HS-27A (cell line): ENCODE measurements at places on chromosomes 3 and 15.

DNA sequence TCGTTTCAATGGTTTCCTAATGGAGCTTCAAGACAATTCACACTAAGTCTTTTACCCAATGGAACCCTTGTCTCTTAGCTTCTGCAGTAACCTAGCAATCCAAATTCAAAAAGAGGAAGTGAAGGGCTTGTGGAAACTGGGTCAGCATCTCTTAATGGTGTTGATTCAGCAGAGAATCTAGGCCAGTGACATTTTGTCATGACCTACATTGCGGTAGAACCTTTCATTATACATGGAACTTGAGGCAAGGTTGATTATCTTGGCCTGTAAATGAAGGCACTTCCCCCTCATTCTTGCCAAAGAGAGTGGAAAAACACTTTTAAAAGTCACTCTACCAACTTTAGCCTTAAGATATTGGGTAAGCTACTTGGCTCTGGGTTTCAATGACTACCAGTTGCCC is 42.8 kb downstream of the C2CD4B start:
- DNase-seq: no peak

DNA sequence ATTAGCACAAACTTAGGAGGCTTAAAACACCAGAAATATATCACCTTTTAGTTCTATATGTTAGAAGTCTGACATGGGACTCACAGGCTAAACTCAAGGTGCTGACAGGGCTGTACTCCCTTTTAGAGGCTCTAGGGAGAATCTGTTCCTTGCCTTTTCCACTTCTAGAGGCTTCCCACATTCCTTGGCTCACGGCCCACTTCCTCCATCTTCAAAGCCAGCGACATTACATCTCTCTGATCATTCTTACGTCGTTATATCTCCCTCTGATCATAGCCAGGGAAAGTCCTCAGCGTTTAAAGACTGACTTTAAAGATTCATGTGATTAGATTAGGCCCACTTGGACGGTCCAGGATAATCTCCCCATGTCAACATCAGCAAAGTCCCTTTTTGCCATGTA is 166.3 kb downstream of the GREM1 start:
- DNase-seq: no peak

DNA sequence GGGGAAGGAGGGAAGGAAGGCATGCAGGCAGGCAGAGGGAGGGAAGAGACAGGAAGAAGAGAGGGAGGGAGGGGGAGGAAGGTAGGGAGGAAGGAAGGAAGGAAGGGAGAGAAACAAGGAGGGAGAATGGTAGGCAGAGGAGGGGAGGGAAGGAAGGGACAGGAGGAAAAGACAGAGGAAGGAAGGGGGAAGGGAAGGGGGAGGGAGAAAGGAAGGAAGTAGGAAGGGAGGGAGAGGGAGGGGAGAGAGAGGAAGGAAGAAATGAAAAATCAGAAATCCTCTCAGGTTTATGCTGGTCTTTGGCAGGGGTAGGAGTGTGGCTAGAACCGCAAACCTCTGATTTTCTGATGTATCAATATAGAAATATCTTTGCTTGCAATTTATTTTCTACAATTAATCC is 4.2 kb downstream of the PRTG start:
- no peak for DNase-seq

DNA sequence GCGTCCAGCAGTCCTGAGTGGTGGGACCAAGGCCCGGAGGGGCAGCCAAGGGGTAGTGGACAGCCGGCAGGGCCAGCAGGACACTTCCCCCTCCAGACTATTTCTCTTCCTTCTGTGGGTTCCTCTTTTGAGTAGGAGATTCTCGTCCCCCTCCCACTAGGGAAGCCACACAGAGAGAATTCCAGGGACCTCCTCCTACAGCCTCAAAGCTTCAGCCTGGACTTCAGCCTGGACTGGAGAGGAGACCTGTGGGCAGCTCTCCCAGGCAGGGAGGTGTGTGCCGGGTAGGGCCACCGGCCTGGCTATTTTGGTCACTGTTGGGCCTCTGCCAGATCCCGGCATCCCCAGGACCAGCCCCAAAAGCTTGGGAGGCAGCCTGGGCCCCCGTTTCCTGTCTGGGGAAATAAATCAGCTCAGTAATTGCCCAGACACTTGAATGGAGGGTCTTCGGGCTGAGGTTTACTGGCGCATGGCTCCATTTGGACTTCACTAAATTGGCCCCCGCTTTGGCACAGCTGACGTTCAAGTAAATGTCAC is 1.3 kb downstream of the SLC6A6 start:
- no peak for DNase-seq

DNA sequence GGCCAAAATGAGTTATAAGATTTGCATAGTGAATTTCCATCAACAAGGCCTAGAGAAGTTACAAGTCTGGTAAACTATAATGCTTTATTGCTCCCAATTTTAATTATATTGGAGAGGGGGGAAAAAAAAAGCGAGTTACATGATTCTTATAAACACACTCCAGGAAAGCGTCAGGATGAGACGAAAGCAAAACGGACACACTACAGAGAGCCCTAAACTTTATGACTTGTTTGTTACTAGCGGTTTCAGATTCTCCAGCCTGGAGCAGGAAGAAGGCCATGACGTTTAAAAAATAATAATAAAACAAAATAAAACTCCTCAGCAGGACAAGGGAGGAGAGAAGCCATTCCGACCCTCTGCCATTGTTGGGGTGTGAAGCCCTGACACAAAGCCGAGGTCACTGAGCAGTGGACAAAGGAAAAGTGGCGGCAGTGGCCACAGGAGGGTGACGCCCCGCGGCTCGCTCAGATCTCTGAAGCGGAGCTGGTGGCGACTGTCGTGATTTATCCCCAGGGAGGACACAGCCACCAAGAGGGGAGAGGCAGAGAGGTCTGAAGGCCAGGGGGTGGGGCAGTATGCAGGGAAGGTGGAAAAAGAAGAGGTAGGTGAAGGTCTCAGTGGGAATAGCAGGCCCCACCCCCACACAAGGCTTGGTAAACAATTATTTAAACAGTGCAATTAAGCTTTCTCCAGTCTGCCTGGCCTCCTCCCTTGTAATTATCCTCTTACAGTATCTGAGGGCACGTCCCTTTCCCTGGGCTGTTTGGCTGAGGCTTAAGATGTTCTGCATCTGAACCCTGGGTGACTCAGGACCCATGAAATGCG is 45.3 kb downstream of the ADAMTS9 start:
- DNase-seq: no peak

- DNase-seq: no peak
These were observed 129.9 kb downstream of the ATP10A start for GRCh38 chr15:25733036-25733855.

DNA sequence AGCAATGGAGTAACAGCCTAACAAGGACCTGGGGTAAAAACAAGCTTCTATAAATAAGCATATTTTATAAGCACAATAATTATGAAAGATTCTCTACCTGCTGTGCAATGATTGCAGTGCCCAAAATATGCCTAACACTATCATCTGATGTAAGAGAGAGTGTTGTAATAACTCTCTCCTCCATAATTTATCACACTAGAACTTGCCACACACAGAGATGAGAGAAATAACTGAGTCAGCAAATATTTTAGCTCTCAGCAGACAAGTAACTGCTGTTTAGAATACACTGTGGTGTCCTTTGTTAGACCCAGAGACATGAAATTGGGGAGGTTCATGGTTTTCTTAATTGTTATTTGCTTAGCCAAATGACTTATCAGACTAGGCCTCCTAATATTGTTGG is 105.3 kb upstream of the ACP3 start:
- DNase-seq: no peak

GRCh38 chr3:67550541-67550940 is 103.9 kb downstream of the SUCLG2 start:
- DNase-seq: no peak

- no peak for DNase-seq
These were observed 233.2 kb downstream of the FGF12 start for GRCh38 chr3:192494174-192494573.

DNA sequence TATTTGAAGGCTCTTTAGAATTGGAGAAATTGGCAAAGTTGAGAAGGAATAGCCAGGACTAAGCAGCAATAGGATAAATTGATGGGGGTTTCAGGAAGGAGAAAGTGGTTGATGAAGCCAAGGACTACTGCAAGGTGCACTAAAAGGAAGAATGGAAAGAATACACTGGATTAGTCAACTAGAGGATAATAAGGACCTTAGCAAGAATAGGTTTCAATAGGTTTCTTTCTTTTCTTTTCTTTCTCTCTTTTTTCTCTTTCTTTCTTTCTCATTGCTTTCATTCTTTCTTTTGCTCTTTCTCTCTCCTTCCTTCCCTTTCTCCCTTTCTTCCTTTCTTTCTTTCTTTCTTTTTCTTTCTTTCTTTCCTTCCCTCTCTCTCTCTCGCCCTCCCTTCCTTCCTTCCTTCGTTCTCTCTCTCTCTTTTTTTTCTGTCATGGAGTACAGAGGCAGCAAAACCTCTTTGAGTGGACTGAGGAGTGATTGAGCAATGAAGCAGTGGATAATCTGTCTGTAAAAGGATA is 234.4 kb upstream of the TMC3 start:
- no peak for DNase-seq

DNA sequence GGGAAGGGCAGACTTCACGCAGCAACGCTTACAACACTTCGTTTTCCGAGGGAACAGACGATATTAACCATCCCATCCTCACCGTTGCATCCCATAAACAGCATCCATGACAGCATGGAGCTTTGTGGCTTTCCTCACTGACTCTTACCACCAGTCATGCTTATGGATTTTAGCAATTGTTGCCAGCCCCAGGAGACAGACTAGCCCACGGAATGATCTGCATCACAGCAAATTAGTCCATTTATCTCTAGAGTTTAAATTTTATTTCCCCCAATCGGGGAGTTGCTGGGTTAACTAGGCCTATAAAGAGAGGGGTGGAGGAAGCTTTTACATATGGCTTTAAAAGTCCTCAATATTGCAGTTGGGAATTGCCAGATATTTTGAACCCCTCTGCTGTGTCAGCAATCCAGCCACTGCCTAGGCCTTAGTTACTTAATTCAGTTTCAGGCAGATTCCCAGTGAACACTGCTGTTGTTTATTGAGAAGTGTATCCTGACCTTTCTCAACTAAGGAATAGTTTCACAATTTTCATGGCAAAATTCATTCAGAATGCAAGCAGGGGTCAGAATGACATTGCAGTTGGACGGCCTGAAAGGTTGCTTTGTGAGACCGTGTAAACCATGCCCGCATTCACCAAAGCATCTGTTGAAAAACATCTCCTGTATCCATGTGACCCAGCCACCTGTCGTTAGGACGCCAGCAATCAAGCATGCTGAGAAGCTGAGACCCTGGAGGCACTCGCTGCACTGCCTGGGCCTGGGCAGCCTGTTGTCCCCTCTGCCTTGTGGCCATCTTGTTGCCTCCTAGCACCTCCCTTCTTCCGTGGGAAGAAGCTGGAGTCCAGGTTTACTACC is 397.4 kb upstream of the TPM1 start:
- DNase-seq: no peak

- DNase-seq: no peak
These were observed 37.7 kb downstream of the SLC6A6 start for GRCh38 chr3:14440168-14440518.

GRCh38 chr3:117626577-117626976 is 917.0 kb downstream of the TUSC7 start:
- DNase-seq: no peak

DNA sequence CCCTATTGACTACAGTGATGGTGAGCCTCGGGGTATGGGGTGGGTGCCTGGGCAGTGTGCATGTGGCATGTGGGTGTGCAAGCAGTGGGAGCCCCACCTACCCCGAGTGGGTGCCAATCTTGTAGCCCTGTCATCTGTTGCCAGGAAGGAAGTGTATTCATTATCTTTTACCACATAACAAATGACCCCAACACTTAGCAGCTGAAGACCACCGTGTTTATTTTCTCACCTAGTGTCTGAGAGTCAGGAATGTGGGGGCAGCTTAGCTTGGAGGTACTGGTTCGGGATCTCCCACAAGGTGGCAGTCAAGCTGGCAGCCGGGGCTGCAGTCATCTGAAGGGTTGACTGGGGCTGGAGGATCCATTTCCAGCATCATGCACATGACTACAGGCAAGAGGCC is 21.7 kb downstream of the XYLB start:
- DNase-seq: no peak

- no peak for DNase-seq
These were observed 57.5 kb upstream of the GCNT3 start for GRCh38 chr15:59553879-59554735.

- no peak for DNase-seq
These were observed 28.9 kb downstream of the INSYN1 start for GRCh38 chr15:73724212-73724611.

DNA sequence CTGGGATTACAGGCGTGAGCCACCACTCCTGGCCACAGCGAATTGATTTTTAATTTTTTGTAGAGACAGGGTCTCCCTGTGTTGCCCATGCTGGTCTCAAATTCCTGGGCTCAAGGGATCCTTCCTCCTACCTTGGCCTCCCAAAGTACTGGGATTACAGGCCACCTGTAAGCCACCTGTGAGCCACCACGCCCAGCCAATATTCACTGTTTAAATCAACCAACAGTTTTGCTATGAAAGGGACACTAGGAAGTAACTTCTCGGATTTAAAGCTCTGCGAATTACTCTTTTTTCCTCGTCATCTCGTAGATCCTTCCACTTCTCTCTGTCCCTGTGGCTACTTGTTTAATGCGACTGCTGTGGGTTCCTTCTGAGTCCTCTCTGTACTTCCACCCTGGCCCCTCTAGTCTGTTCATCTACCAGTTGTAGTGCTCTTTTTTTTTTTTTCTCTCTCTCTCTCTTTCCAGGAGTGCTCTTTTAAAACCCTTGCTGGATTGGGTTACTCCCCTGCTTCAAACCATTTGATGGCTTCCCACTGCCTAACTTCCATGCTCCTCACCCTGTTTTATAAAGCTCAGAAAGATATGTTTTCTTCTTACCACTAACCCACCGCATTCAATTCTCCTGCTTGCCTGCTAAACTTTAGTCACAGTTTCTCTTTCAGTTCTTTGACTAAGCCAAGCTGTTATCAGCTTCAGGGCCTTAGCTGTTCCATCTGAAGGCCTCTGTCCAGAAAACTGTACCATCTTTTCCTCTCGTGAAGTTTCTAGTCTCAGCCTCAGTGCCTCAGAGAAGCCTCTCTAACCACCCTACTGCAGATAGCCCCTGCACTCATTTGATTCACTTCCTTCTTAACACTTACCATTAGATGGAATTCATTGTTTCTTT is 12.4 kb downstream of the RTF1 start:
- DNase-seq: no peak

DNA sequence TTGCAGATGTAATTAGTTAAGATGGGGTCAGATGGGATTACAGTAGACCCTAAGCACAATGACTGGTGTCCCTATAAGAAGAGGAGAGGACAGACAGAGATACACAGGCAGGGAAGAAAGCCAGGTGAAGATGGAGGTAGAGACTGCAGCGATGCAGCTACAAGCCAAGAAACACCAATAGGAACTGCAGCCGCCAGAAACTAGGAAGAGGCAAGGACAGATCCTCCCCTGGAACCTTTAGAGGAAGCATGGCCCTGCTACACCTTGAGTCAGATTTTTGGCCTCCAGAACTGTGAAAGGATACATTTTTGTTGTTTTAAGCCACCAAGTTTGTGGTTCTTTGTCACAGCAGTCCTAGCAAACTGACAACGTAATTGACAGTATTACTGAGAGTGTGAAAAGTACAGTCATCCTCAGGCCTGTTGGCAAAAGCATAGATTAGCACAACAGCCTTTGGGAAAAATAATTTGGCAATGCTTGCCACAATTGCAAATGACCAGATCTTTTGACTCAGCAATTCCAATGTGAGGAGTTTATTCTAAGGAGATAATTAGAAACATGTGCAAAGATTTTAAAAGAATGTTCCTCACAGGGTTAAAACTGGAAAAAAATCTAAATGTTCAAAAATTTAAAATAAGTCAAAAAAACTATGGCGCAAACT is 82.6 kb upstream of the TJP1 start:
- DNase-seq: no peak
